CD4-positive, alpha-beta T cell treated with Interleukin-6 at 100 ng/mL for 8 hours (primary cell): ENCODE measurements at places on chromosomes 7 and 10.

GRCh38 chr10:78301891-78302738 lies 268.5 kb downstream of the RPS24 start:
- no peak for DNase-seq

- DNase-seq = no peak
These were observed 81.5 kb downstream of the ITPRID1 start for GRCh38 chr7:31595390-31595789.

DNA sequence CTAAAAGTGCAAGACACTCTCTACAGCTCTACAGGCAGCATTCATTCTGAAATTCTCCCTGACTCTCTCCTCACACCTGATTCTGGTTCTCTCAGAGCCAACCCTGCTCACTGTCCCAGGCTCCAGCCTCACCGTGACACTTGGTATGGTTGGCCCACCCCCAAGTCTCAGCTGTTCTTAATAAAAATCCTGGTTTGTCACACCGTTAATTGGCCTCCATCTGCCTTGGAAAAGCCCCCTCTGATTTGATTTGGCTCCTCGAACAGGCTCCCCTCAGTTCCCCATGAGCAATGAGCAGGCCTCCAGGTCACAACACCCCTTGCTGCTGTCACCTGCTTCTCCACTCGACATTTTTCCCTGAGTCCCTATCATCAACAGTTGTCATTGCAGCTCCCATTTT lies 507.3 kb upstream of the AUTS2 start:
- no peak for DNase-seq

GRCh38 chr7:86790383-86790782 lies 146.7 kb downstream of the GRM3 start:
- no peak for DNase-seq

DNA sequence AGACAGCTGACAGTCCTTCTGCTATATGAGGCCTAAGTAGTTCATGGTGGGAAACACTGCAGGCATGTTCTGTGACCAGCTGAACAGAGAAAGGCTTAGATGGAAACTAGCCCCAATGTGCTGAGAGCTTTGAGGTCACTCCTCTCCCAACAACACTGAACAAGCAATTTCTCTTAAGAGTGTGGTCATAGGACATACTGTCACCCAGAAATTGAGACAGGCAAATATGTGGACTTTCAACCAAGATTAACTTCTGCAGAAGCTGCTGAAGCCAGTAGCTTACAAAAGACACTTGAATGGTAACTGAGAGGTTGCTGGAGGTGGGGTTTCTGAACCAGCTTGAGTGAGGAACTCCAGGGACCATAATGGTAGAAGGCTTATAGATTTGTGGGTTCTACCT lies 38.9 kb upstream of the UNC5B start:
- no peak for DNase-seq

DNA sequence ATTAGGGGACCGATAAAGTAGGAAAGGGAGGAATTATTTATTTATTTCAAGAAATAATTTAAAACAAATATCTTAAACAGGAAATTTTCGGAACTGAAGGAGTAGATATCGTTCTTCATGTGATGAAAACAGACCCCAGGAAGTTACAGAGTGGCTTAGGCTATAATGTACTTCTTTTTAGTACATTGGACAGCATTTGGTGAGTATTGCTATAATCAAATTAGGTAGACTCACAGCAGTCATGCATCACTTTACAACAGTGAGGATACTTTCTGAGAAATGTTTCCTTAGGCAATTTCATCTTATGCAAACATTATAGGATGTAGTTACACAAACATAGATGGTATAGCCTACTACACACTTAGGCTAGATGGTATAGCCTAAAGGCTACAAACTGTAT lies 33.0 kb downstream of the FAM237B start:
- no peak for DNase-seq

- no peak for DNase-seq
These were observed 64.2 kb upstream of the IL6 start for GRCh38 chr7:22662556-22663356.

DNA sequence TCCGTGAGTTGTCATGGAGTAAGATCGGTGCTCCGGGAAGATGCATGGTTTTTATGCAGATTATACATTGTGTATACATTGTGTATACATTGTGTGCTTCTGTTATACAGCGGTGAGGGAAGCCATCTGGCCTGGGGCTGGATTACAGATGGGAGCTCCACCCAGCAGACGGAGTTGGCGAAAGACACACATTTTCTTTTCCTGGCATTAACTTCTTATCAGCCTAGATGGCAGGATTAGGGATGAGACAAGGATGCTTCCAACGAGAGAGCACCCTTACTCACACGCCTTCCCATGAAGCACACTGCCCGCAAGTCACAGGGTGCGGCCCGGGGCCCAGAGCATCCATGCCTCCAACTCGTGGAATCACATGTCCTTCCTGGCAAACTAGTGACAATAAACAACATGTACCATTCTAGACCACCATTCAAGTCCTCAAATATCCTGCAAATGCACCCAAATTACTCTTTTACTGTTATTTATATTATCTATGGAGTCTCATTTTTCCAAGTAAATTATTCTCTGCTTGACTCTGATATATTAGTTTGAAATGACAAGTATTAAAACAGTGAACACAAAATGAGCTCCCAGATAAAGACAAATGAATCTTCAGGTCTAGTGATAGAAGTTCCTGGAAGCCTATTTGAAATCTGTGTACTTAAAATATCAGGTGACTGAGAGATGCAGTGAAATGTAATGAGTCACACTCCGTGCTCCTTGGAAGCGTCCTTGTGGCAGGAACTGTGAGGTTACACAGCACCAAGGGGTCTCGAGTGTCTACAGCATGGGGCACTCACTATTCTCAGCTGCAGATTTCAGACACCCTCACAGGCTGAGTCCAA lies 29.8 kb upstream of the PPP2R2D start:
- DNase-seq = no peak

DNA sequence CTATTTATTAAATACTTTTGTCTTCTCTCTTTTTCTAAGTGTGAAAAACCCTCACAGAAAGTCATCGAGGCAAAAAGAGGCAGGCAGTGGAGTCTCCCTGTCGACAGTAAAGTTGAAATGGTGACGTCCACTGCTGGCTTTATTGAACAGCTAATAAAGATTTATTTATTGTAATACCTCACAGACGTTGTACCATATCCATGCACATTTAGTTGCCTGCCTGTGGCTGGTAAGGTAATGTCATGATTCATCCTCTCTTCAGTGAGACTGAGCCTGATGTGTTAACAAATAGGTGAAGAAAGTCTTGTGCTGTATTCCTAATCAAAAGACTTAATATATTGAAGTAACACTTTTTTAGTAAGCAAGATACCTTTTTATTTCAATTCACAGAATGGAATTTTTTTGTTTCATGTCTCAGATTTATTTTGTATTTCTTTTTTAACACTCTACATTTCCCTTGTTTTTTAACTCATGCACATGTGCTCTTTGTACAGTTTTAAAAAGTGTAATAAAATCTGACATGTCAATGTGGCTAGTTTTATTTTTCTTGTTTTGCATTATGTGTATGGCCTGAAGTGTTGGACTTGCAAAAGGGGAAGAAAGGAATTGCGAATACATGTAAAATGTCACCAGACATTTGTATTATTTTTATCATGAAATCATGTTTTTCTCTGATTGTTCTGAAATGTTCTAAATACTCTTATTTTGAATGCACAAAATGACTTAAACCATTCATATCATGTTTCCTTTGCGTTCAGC lies 43.4 kb downstream of the TARP start:
- no peak for DNase-seq

GRCh38 chr10:86333826-86334487 lies 32.6 kb downstream of the GRID1 start:
- no peak for DNase-seq

DNA sequence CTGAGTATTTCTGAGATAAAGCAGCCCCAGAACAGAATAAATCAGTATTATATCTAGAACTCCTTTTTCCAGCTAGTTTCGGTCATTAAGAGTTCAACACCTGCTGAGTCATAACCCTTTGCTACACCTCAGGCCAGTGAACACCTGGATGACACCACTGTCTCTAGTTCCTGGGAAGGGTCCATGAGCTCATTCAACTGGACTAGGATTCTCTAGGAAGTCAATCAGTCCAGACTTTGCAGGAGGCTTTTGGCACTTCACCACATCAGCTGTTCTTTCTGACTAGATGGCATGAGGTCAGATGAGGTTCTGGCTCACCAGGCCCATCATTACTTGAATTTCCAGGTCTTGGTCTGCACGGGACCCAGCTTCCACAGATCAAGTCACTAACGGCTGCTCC lies 11.7 kb downstream of the SLC39A12 start:
- DNase-seq = no peak

DNA sequence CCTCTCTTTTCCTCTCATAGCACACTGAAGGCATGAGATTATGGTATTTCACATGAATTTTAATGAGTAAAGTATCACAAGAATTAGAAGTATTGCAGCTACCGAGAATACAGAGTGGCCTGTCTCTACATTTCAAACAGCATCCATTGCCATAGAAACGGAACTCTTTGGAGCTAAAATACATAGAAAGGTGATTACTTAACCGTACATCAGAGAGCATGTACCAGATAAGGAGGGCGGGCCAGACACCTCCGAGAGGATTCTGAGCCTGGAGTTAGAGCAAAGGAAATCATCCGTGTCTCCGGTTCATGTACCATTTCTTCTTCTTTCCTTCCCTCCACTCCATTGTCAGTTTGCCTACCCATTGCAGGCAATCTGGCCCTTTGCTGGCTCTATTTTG lies 196.7 kb downstream of the KLF6 start:
- DNase-seq = no peak

DNA sequence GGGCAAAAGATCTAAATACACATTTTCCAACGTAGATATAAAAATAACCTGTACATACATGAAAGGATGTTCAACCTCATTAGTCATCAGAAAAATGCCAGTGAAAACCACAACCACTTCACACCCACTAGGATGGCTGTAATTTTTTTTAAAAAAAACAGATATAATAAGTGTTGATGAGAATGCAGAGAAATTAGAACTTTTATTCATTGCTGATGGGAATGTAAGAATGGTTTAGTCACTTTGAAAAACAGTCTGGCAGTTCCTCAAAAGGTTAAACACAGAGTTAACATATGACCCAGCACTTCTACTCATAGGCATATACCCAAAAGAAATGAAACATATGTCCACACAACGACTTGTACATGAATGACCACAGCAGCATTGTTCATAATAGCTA lies 32.3 kb upstream of the PRKCQ start:
- peak; percentile 56 for DNase-seq

GRCh38 chr10:133139551-133140065 lies 20.4 kb upstream of the KNDC1 start:
- no peak for DNase-seq

- DNase-seq = no peak
These were observed 1.7 kb upstream of the VENTX start for GRCh38 chr10:133235932-133236331.

DNA sequence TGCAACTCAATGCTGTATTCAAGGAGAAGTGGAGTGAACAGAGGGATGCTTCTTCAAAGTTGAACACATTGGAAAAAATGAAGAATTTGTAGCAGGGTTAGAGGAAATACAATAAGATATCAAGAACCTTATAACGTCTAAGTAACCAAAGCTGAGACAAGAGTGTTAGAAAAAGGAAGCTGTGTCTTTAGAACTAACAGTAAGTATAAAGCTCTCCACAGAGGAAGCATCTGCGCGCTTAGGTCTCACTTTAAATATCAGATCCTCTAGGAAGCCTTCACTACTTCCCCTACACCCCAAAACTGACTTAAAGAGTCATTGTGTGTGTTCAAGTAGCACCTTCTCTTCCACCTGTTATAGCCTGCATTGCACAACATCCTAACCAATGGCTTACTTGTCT lies 43.0 kb downstream of the CH25H start:
- DNase-seq = peak; percentile 2

- DNase-seq = no peak
These were observed 1.0 kb downstream of the DDC start for GRCh38 chr7:50564171-50564570.

- no peak for DNase-seq
These were observed 153.9 kb downstream of the DNAJC1 start for GRCh38 chr10:21849607-21850006.

DNA sequence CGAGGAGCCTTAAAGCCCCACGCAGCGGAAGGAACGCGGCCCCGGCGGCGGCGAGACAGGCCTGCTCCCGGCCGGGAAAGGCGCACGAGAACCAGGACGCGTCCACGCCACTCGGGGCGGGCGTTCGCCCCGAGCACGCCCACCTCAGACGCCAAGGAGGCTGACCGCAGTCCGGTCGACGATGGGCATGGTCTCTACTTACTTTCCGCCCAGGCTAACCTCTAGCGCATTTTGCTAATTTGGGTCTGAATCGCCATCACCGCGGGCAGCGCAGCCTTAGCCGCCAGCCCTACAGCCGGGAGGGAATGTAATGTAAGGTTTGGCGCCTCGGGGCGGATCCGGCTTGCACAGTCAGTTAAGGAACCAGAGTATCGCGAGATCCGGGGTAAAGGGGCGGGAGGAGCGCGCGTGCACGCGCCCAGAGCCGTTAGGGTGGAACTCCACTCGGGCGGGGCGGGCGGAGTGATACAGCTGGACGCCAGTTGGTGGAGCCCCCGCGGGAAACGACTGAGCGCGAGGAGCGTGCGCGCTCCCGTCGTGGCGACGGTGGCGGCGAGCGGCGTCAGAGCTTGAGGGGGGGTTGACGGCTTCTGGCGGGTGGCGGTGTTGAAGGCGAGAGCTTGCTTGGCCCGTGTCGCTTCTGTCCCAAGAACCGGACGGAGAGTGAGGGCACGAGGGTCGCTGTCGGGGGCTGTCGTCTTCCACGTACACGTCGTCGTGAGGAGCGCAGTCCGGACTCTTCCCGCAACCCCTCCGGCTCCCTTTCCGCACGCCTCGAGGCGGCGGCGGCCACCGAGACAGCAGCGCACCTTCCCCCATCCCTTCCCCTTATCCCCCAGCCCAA lies at the start of gene LUC7L2:
TSS of gene LUC7L2 (plus strand) at position 529 of the 844 bp plus-strand sequence. CDS start 368 bp downstream, outside the sequence.
- peak; percentile 99 for DNase-seq

DNA sequence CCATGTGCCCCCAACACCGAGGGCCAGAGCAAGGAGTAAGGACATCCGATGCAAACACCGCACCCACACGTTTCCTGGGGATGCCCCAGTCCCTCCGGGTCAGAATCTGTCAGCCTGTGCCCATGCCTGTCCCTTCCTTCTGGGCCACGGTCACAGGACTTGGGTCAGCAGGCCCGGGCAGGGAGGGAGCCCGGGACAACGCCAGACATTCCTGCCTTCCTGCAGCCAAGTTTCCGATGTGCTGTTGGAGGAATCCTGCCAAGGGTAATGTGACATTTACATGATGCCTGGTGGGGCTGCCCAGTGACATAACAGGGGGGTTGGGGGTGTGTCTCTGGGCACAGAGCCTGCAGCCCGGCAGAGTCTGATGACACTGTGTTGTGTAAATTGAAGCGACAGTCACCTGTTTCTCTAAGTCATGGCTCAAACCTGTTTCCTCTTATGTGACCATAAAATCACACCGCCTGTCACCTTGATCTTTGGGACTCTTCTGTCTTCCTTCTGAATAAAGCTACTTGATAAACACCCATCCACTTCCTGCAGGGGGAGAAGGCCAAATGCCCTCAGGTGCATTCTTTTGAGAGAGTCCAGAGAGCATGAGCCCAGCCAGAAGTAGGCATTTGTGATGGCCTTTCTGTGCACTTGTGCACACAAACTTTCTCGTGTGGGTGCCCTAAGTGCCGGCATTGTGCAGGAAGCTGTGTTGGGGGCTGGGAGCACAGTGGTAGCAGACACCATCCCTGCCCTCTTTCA lies 175.3 kb upstream of the RHEB start:
- no peak for DNase-seq
